ENCODE measurements at places on chromosomes 12 and 14. TPM values are rescaled to one million over a fixed set of nuclear protein-coding genes. Genes with fewer than 3 reads are reported as not detected.
A peak's percentile ranks its signal among the peaks of the same experiment; 100 is the strongest.

Gene RND1
- 8.9 TPM for total RNA-seq

Gene CEP290
- 8.8 TPM for total RNA-seq

Gene SDR9C7
- total RNA-seq, result not detected

Gene HSPB8
- 32.3 TPM for total RNA-seq

Gene RIPK3
- 6.4 TPM for total RNA-seq

Gene FAIM2
- total RNA-seq, result not detected

Gene PPM1A
- total RNA-seq, result 10.2 TPM

DNA sequence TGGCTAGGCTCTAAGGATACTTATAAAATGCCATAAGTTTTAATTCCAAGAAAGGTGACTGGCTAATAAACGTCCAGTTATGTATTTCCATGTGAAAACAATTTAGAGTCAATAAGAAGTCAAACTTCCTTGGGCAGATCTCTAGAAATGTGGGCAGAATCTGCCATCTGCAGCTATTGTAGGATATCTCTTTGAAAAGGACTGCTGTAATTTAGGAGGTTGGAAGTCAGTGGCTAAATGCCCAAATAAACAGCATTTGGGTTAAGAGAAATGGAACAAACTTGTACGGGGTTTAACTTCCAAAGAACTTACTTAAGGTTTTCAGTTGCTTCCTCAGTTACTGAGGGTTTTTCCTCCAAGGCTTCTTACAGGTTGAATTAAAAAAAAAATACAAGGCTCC is 121.6 kb downstream of the FIGNL2 start:
- DNase-seq, result no peak

GRCh38 chr14:101491841-101492240 is 69.5 kb upstream of the DIO3 start:
- no peak for DNase-seq

DNA sequence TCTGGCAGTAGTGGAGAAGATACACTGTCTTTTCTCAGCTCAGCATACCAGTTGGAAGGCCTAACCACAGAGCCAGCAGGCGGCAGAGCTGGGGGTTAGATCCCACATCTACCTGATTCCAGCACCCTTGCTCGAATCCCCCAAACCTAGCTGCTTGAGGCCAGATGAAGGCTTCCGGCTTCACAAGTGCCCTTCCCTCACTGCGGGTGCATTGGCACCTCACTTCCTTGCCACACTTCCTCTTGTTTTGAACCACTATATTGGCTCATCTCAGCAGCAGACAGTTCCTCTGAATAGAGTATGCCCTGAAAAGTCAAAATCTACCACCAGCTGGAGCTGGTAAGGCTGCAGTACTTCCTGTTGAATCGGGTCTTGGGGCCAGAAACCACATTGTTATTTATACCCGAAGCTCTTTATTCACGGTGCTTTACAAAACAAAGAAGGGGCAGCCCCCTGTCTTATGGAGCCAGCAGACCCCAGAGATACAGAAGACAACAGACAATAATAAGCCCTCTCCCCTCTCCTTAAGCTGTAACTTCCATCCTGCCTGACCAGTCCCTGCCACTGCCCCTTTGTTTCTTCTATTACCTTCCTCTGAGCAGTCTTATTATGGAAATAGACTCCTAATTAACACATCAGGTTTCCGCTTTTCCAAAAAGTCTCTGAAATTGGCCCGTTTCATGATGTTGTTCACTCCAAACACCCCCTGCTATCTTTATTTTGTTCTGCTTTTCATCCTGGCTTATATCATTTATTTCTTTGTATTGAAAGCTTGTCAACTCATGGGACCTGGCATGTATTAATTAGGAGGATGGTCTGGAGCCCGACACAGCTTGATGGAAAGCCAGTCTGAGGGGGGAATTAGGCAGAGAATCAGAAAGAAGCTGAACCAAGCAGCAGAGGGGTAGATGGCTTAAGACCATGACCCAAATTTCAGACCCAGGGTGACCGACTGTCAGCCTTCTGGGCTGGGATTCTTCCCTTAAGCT is 233.5 kb downstream of the EFCAB11 start:
- no peak for DNase-seq

DNA sequence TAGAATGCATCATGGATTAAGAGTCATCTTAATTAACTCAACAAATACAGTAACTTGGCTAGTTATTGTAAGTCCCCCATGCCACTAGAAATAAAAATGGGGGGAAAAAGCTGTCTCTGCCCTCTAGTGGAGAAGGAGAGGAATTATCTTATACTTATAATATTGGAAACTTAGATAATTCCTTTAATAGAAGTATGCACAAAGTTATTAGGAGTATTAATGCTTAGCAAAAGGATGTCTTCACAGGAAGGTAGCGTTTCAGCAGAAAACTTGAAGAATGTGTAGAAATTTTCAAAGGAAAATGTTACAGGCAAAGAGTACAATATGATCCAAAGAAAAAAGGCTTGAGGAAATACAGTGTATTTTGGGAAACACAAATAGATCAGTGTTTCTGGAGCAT is 19.8 kb downstream of the OR5AU1 start:
- DNase-seq, result no peak

- DNase-seq, result no peak
Observed at GRCh38 chr12:109982210-109982609, 14.0 kb downstream of the GIT2 start.

DNA sequence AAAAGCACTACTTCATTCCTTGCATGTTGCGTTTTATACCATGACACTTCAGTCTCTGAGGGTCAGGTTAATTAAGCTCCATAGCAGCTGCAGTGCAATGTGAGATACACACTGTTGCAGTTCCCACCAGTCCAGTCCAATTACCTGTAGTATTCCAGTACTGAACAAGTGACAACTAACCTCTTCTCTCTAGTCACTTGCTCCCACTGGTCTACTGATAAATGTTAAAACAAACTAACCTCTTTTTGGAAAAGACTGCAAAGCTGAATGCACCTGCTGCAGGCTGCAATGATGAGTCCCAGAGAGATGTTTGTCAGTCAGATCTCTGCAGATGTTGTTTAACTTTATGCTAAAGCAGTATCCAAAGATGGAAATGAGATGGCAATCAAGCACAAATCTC is 7.9 kb downstream of the NOVA1 start:
- no peak for DNase-seq

DNA sequence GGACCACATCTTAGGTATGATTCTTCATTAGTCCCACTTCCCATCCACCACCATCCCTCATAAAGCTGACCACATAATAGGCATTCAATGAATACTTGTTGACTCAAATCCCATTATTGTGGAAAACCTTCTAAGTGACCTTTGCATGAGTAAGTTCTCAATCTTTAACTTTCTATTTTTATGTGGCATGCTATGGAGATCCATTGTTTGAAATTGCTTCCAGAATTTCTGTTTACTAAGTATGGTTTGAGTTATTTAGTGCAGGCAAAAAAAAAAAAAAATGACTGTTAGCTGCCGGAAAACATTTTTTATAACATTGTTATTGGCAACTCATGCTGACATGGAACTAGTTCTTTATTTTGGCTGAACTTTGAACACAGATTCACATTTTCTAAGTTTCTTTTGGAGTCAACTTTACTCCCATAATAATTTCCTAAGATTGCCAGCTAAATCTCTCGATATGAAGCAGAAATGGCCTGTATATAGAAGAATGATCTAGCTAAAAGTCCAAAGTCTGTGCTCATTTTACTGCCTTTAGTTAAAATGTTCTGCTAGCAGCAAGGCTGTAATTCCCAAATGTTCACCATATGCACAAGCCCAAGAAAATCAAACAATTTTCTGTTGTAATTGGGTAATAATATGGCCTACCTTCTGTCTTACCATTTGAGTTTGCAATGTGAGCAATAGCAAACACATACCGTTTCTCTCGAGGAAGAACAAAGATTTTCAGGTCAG is 77.9 kb downstream of the PTGER2 start:
- peak; percentile 66 for DNase-seq

DNA sequence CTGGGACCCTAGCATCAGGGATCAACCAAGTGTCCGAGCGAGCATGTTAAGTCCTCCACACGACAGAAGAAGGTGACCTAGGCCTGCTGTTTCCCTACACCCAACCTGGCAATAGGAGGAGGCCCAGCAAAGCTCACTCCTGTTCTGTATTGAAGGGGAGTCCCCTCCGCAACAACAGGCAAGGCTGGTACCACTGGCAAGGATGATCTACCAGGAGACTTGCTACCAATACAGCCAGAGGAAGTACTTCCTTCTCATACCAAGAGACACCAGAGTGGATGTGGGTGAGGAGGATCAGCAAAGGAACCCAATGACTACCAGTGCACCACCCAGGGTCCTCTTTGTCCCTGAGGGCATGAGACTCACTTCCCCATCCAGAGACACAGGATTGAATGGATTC is 4.9 kb downstream of the KLRC1 start:
- DNase-seq, result no peak

- DNase-seq, result no peak
Observed at GRCh38 chr12:80382254-80382653, 61.8 kb upstream of the PTPRQ start.

- DNase-seq, result no peak
Observed at GRCh38 chr14:60233251-60233650, 15.8 kb upstream of the PPM1A start.

DNA sequence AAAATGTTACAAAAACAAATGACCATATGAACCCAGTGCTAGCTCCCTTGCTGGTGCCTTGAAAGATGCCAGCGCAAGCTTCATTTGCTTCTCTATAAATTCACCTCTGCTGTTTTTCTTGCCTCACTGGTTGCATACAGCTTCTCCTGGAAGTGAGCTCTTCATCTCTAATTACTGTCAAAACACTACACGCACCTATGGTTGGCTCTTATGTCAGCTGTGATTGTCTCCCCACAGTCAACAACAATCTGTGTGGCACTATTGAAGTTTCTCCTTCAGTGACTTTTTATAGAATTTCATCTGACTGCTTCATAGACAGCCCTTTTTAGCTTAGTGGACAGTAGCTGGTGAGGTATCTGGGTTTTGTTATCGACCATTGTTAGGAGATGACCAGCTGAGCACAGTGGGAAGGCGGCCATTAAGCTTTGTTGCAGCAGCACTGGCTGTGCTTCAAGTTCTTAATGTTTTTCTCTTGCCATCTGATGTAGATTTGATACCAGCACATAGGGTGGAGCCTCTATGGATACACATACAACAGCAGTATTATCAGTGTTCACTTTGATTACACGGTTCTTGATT is 131.8 kb downstream of the KITLG start:
- no peak for DNase-seq

DNA sequence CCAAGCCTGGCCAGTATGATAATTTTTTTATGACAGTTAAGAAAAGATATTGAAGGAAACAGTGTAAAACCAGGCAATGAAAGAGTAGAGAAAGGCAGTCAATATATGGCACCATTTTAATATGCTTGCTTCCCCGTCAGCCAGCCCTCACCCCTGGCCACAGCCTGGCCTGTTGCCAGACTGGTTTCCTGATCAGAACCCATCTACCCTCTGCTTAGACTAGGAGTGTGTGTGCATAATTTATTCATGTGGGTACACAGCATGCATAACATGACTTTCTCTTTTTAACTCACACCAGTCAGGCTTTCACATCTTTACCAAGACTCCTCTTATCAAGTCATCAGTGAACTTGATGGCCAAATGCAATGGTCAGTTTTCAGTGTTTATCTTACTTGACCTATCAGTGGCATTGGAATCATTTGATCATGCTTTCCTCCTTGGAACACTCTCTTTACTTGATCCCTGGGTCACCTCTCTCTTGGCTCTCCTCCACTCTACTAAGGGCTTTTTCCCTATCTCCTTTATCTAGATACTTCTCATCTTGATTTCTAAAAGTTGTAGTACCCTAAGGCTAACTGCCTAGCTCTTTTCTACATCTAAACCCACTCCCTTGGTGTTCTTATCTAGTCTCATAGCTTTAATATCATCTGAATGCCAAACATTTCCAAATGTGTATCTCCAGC is 10.0 kb upstream of the GPR19 start:
- DNase-seq, result no peak

GRCh38 chr14:64025479-64025878 is 172.7 kb downstream of the SYNE2 start:
- DNase-seq, result no peak

GRCh38 chr12:96078231-96079135 is 43.1 kb upstream of the LTA4H start:
- no peak for DNase-seq

GRCh38 chr12:50988871-50989270 is 36.5 kb downstream of the HIGD1C start:
- no peak for DNase-seq

DNA sequence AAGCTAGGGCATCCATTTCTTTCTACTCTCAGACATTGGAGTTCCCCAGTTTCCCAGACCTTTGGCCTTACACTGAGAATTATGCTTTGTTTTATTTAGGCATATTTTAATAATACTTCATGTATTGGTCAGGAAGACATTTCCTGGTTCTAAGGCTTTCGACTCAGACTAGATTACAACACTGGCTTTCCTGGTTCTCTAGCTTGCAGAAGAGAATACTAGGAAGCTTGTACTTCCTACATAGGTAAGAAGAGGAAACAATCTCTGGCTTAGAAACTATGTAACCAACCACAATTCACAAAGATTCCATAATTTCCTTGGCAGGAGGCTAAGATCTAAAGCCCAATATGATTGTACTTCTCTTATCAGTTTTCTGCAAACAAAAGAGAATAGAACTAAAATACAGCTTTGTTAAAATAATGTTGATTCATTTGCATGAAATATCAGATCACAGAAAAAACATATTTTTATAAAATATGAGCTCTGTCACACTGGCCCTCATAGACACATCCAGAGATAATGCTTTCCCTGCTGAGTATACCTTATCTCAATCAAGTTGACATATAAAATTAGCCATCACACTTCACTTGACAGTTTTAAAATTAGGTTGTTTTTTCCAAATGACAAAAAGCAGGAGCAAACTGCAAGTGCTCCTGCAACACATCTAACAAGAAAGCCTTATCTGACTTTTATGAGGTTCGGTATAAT is 30.5 kb downstream of the CLEC2D start:
- DNase-seq, result no peak

- no peak for DNase-seq
Observed at GRCh38 chr12:50105913-50106450, 2.2 kb downstream of the GPD1 start.

DNA sequence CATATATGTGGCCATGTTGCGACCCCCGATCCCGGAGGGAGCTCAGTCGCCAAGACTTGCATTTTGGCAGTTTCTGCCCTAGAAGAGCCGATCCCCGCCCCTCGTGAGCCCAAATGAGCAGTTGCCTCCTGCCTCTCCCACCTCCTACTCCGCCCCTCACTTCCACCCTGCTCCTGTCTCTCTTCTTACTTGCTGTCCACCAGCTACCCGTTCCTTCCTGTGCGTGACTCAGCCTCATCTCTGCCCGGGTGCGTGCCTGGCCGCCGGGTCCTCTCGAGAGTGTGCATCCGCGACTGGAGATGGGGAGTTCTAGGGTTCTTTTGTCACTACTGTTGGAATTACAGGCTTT is 585 bp downstream of the GPATCH2L start:
- DNase-seq, result no peak

GRCh38 chr12:109053382-109054123 is 1.2 kb downstream of the USP30 start:
- no peak for DNase-seq

DNA sequence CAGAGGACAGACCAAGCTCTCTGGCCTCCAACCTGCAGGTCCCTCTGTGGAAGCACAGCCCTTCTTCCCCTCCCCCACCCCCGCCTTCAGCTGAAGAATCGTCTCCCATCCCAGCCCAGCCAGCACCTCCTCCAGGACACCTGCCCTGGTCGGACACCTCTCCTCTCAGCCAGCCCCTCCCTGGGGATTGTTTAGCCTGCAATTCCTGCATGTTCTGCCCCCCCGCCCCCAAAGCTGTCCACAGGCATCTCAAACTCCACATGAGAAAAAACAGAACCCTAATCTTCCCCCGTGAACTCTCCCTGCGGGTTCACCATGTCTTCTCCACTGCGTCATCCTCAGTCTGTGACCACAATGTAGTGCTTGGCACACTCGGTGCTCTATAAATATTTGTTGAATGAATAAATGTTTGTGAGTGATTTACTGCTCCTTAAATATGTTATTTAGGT is 24.1 kb downstream of the PRIMA1 start:
- DNase-seq, result no peak

Measured in epithelial cell of proximal tubule (primary cell).